Hematopoietic multipotent progenitor cell treated with erythropoietin and hydrocortisone succinate and interleukin-3 and kit ligand, for 8 days (in vitro differentiated cells): ENCODE measurements at places on chromosomes 12 and 14.

DNA sequence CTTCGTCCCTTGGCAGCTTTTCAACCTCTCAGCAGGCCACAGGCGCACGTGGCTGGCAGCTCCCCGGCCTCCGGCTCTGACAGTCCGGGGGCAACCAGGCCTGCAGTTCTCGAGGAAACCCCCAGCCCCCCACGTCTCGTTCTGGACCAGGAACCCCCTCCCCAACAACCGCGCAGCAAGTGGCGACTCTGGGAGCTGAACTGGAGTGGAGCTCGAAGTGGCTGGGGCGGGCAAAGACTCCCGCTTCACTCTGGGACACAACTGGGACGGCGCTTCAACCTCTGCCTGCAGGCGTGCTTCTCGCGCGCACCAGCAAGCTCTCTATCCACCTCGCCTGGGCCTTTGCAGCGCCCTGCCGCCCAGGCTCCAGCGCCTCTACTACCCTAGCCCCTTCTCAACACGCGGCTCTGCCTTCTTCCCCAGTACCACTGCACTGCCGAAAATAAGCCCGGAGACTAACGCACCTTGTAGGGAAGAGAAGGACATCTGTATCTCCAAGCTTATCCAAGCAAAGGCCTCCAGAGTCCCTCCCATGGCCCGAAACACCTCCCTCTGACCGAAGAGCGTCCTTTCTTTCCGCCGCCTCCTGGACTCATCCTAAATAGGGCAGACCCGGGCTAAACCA lies 2.4 kb upstream of the NKX2-1 start:
- DNase-seq: no peak

GRCh38 chr12:64522807-64523206 lies 70.9 kb downstream of the TBK1 start:
- DNase-seq: no peak

DNA sequence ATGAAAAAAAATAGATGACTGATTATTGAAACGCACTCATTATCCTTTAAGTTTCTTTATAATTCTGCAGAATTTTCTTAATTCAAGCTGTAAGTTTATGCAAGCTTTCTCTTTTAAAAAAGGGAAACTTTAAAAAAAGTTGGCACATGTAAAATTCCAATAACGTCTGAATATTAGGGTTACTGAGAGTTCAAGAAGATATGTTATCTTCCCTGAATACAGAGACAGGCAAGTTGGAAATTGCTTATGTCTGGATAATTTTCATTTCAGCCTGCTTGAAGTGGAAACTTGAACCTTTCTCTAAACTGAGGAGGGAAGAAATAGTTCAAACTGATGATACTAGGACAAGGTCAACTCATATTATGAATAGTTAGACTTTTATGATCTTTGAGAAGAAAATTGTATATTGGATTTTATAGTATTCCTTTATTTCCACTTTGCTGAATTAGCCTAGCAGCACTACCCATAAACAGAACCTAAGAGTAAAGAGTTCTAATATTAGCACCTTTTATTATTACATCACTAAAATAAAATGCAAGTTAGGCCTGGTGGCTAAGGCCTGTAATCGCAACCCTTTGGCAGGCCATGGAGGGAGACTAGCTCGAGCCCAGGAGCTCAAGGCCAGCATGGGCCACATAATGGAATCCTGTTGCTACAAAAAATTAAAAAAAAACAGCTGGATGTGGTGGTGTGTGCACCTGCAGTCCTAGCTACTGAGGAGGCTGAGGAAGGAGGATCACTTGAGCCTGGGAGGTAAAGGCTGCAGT lies 288.0 kb downstream of the TRHDE start:
- no peak for DNase-seq

GRCh38 chr14:32611752-32612151 lies 282.7 kb downstream of the AKAP6 start:
- no peak for DNase-seq

DNA sequence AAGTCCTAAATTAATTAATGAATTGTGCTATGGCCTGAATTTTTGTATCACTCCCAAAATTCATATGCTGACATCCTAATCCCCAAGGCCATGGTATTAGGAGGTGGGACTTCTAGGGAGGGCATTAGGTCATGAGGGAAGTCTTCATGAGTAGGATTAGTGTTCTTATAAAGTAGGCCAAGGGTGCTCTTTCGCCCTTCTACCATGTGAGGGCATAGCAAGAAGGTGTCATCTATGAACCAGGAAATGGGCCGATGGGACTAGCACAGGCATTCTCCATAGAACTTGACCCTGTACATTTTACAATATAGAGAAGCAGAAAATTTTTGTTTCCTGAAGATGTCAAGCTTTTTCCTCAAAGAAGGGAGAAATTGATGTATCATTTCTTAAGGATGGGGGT lies 12.5 kb downstream of the SYT10 start:
- peak; percentile 12 for DNase-seq

DNA sequence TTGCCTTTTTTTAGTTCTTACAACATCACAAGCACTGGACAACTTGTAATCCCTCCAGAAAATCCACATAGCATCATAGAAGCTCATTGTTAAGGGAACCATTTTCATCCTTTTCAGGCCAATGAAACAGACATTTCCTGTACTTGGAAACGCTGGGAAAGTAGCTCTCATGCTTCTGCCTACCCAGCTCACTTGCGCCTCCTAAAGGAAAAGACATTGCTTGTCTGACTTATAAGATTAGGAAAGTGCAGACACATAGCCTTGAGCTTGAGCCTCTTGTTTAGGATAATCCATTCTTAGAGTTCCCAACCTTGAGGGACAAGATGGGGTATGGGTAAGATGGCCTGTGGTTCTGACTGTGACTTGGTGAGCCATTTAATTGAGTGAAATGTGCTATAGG lies 589.5 kb downstream of the NOVA1 start:
- no peak for DNase-seq

- DNase-seq: no peak
Measured at GRCh38 chr14:29709490-29709889, 218.2 kb downstream of the PRKD1 start.

DNA sequence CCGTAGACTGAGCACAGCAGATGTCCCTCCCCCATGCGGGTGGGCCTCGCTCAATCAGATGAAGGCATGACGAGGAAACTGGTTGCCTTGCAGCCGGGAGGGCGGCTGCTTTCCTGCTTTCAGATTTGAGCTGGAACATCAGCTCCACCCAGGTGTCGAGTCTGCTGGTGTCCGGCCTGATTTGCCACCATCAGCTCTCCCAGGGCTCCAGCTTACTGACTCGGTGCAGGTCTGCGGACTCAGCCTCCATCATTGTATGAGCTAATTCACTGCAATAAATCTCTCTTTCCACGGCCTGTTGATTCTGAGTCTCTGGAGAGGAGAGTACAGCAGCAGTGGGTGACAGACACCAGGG lies 156.2 kb downstream of the KIF26A start:
- no peak for DNase-seq

DNA sequence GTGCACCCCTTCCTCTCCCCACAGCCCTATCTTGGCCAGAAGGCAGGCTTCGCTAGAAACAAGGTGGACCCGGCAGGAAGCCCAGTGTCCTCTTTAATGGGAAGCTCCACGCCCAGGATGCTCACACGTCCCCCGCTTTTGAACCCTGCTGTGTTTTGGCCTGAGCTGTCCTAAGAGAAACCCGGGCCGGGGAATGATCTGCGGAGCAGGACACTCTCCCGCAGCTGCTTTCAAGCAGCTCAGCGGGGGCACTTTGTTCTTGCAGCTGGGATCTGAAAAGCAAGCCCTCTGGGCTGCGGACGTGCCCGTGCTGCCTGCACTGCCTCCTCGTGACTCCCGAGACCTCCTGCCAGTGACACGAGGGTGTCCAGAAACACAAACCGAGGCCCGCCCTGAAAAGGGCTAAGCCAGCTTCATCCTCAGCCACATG lies 30.0 kb downstream of the SCARB1 start:
- no peak for DNase-seq

- no peak for DNase-seq
Measured at GRCh38 chr14:81392052-81392451, 8.1 kb downstream of the STON2 start.

DNA sequence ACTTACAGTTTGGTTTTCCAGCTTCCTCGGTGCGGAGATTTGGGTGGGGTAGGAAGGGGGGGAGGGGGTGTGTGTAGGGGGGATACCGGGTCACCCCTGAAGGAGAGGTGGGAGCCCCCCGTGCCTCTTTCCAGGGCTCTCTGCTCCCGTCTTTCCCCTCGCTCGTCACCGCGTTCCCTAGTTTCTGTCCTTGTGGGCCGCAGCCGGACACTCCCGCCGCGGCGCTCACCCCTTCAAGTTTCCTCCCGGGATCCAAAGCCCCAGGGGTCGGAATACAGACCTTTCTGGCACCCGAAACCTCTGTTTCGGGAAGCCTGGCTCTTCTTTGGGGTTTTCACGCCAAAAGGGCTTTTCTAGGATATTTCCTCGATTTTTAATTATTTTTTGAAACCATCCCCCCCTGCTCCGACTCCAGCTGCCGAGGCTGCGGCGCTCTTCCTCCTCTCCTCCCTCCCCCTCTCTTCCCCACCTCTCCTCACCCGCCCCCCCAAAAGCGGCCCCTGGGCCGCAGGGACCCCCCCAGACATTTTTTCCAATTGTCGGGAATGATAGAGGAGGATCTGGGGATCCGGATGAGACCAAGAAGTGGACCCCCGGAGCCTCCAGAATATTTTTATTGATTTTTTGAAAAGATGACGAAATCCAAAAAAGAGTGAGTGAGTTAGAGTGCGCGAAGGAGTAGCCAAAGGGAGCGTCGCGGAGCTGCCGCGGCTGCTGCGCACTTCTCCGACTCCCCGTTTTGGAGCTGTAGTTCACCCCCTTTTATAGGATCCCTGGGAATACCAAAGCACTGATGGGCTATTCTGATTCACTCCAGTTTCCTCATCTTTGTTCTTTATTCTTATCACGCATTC lies 1.7 kb downstream of the CCND2 start:
- DNase-seq: peak; percentile 28

DNA sequence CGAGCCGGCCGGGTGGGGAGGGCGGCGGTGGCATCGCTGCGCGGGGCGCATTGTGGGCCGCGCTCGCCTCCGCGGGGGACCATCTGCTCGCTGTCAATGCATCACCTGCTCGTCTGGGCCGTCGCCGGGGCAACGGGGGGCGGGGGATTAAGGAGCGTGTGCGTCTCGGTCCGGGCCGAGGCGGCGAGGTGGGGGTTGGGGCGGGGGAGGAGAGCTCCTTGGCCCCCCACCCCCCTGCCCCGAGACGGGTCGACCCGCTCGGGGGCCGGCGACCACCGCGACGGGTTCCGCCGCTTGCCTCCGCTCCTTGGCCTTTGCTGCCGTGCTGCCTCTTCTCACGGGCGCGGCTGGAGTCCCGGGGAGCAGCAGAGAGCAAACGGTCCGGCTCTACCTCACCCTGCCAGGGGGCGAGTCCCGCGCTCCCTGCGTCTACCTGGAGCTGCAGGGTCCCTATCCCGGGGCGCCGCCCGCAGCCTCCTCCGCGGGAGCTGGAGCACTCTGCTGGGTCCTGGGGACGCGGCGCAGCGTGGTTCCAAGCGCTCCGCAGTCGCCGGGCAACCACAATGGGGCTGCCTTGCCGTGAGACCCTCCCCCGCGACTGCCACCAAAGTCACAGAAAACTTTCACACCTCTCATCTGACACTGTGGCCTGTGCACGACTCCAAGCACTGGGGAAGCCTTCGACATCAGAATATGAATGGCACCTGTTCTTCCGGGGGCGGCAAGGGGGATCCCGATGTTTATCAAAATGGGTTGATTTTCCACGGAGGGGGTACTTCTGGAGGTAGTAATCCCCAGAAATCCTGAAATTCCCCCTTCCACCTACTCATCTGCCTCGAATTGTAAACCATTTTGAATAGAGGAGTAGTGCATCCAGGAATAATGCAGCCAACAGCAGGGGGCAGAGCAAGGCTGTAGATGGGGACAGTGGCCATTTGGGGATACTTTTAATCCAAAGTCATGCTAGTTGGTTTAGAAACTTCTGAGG lies at the start of gene C12orf42:
C12orf42 (minus strand) TSS at position 500 of the 988 bp plus-strand sequence. CDS start 17,542 bp downstream, outside the sequence.
- peak; percentile 37 for DNase-seq

DNA sequence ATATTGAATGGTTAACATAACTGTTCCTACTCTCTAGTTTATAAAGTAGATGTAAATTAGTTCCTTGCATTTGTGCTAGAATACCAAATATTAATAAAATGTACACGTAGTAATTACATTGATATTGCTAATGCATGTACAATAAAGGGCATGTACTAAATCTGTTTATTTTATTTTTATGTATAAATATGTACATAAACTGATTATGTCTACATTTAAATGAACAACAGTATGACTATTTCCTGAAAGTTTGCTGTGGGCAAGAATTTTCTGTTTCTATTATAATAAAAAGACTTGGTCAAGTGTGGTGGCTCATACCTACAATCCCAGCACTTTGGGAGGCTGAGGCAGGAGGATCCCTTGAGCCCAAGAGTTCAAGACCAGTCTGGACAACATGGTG lies 257.2 kb upstream of the FOXN3 start:
- DNase-seq: no peak

- DNase-seq: no peak
Measured at GRCh38 chr12:50618864-50619609, 114.3 kb downstream of the DIP2B start.

GRCh38 chr12:125070112-125070511 lies 4.9 kb downstream of the AACS start:
- DNase-seq: no peak

DNA sequence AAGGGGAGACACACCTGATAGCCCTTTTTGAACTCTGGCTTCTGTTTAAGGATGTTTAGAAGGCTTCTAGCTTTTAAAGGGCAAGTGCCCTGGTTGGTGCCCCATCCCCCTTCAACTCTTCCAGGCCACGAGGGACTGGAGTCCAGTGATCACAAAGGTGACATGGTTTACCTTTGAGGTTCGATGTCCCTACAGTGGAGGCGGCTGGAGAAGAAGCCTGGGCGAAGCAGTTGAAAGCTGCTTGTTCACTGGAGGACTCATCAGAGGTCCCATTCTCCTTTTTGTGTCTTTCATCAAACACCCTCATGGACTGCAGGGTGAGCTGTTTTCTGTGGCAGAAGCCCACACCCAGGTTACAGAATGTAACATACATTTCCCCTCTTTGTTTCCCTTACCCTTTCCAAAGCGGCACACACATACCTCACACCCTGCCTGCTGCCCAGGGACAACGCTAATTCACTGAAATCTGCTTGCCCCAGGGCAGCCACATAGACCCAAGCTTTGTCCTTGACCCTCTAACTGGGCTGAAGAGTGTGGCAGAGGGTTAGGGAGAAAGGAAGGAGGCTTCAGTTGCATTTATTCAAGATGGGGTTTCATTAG lies 7.7 kb downstream of the TBX3 start:
- DNase-seq: no peak

GRCh38 chr12:2329661-2330210 lies 276.9 kb downstream of the CACNA1C start:
- no peak for DNase-seq

DNA sequence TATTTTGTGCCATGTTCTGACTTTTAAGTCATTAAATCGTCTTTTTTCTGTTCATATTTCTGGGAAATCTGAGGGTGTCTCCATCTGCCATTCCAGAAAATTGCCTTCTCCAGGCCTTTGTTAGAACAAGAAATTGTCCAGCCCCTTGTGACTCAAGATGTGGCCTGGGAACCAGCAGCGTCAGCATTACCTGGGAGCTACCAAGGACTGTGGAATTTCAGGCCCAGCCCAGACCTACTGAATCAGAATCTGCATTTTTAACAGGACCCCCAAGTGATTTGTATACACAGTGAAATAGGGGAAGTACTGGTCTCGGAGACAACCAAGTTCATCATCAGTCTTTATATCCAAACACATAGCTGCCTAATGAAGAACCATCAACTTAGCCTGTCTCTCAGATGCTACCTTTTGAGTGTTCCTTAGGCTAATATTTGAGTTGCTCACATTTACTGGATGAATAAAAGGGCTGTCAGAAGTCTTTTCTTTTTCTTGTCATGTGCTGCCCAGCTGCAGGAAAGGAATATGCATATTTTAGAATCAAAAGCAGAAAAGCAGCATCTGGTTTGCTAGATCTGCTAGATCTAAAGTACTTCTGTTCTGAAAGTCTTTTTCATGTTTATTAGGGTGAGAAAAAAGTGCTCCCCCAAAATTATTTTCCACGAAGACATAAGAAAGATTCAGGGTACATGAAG lies 21.2 kb downstream of the GPHB5 start:
- DNase-seq: no peak
